ENCODE measurements at places on chromosomes 5 and 9. TPM values are rescaled to one million over a fixed set of nuclear protein-coding genes. Genes with fewer than 3 reads are reported as not detected.

CCNJL gene
- total RNA-seq: 2.6 TPM

MOB3B gene
- total RNA-seq: 9.0 TPM

TLN1 gene
- 1,271 TPM for total RNA-seq

SLCO6A1 gene
- total RNA-seq: not detected

DDX4 gene
- total RNA-seq: not detected

INSL4 gene
- not detected for total RNA-seq

ENHO gene
- not detected for total RNA-seq

PCDHGA3 gene
- total RNA-seq: 7.4 TPM

ZNF354C gene
- 6.3 TPM for total RNA-seq

ANKRD34B gene
- not detected for total RNA-seq

PCDHA1 gene
- total RNA-seq: not detected

UAP1L1 gene
- total RNA-seq: 20.6 TPM

GPR151 gene
- 0.10 TPM for total RNA-seq

ST8SIA4 gene
- 15.6 TPM for total RNA-seq

PDLIM4 gene
- 70.9 TPM for total RNA-seq

FOXD4 gene
- 0.27 TPM for total RNA-seq

SLC45A2 gene
- 0.36 TPM for total RNA-seq

OSMR gene
- total RNA-seq: 164 TPM

SMIM32 gene
- 0.49 TPM for total RNA-seq

POMT1 gene
- total RNA-seq: 22.0 TPM

SIT1 gene
- 0.65 TPM for total RNA-seq

C9orf152 gene
- not detected for total RNA-seq

EPB41L4B gene
- total RNA-seq: 1.3 TPM

SPINK4 gene
- total RNA-seq: not detected

TXN gene
- total RNA-seq: 133 TPM

PKD2L2 gene
- total RNA-seq: not detected

PAEP gene
- not detected for total RNA-seq

SCGB3A2 gene
- not detected for total RNA-seq

HSPA5 gene
- 195 TPM for total RNA-seq

CCNO gene
- total RNA-seq: 0.54 TPM

DCTN4 gene
- 58.9 TPM for total RNA-seq

Measured in aorta (tissue), 5 donors.